Non-pigmented ciliary epithelial cell (primary cell): ENCODE measurements at places on chromosomes 2 and 18.

DNA sequence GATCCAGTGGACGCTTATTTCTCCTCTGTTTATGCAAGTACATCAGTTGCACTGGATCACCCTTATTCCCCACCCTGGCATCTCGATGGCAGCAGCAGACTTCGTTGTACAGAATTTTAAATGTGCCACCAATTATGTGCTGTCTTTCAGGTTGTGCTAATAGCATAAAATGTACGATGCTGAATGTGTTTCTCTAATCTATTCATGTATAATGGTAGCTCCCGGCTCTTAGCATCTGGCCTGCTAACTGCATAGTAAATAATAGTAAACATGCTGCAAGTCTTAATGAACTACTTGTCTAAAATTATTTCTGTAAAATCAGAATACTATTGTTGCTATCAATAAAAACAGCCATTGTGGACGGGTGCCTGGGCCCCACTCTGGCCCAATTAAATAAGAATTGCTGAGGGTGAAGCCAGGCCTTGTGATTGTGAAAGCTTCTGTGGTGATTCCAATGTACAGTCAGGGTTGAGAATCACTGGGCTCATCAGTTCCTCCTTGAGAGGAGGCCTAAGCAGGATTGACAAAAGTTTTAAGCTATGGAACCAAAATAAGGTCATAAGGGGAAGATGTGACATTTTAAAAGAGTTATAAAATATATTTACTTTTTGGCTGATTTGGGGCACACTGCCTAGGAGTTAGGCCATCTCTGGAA is 14.4 kb upstream of the MYO3B start:
- DNase-seq: no peak

DNA sequence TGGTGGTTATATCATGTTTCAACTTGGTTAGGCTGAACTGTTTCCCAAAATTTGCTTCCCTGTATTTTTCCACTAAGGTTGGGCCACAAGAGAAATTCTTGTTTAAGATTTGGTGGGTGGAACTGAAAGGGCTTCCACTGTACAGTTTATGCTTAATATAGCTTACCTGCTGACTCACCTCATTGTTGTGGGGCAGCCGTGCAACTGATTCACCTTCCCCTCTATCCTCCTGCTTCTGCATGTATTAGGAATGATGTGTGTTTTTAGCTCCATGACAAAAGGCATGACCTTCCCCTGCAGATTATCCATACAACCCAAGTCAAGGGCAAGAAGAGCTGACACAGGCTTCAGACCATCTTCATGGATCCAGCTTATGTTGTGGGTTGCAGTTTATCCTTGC is 98.4 kb upstream of the GULP1 start:
- no peak for DNase-seq

GRCh38 chr18:25074925-25075324 is 277.0 kb downstream of the ZNF521 start:
- no peak for DNase-seq

GRCh38 chr2:199903111-199903510 is 8.0 kb upstream of the C2orf69 start:
- no peak for DNase-seq

- DNase-seq: no peak
Measured at GRCh38 chr2:5691221-5691984, 781 bp upstream of the SOX11 start.

DNA sequence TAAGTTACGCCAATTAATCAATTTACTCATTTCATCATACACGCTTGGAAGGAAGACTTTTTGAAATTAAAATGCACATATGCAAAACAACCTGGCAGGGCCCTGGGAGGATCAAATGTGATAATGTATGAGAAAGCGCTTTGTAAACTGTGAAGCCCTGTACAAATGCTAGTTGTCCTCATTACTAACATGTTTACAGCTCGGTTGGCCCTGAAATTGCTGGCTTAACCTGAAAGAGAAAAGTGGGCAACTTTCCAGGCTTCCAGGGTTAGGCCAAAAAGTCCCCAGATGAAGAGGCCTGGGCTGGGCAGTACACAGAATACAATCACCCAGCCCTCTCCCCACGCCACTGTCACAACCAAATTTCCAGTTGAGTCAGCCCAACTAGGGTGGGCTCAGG is 60.2 kb downstream of the DNMT3A start:
- no peak for DNase-seq

DNA sequence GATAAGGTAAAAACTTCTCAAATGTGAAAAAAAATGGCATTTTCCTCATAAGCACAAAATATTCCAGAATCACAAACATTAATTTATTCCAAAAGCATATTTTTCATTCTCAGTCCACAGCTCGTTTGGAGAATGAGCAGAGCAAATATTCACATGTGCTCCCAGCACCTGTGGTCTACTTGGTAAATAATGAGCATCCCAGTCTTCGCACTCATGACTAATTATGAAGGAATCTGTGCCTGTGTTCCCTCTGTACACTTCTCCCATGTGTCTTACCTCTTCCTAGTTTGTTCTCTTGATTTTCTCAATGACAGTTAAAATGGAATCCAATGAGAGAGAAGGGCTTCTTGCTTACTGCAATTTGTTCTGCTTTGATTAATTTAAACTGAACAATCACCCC is 671.0 kb upstream of the SOX11 start:
- no peak for DNase-seq
